CD4-positive, alpha-beta T cell treated with Interleukin-1 beta for 1 hour (primary cell): ENCODE measurements at places on chromosomes 5 and 9.

DNA sequence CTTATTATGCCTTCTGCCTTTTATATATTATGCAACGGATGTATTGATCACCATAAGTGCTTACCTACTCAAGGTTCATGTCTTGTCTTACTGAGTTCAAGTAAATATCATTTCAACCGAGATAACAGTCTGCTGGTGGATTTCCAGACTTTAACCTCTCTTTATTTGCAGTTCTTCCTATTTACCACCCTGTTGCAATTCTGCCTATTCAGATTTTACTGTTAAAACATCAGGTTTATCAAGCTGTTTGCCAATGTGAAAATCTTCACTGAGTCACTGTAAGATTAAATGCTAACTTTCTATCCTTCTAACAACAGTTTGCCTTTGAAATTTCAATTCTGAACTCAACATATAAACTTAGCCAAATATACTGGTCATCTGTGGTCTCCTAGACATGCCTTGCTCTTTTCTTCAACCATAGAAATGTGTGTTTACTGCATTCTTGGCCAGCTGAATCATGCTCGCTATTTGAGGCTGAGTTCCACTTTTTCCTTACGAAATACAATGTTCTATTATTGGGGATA lies 471.7 kb upstream of the RORB start:
- DNase-seq, result no peak

GRCh38 chr5:2369178-2369577 lies 382.3 kb downstream of the IRX2 start:
- no peak for DNase-seq

DNA sequence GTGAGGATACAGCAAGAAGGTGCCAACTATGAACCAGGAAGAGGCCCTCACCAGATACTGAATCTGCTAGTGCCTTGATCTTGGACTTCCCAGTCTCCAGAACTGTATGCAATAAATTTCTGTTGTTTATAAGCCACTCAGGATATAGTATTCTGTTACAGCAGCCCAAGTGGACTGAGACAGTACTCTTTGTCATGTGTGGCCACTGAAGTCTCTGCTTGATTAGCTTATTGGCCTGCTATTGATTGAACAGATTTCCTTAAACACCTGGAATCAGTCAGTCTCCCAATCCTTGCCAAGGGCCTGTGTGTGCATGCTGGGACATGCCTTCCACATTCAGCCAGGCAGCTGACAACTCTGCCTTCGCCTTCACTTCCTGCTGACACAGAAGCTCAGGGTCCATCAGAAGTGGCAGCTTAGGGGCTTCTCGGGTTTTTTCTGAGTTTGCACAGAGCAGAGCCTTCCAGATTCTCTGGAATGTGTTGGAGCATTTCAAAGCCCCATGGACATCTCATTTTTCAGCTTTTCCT lies 13.7 kb upstream of the ROR2 start:
- no peak for DNase-seq

- no peak for DNase-seq
Measured at GRCh38 chr5:176530393-176530982, 6.7 kb downstream of the RNF44 start.

DNA sequence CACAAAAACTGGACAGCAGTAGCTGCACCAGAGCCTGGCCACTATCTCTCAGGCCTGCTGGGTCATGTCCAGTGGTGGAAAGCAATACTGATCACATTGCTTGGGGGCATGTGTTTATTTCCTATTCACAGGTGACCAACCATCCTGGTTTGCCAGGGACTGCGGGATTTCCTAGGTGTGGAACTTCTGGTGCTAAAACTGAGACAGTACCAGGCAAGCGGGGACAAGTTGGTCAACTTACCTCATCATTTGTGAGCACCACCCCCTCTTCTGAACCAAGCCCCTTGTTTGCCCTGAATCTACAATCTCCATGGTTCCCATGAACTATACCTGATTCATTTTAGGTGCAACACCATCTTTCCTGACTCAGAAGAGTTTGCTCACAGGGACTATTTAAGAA lies 81.3 kb downstream of the TNC start:
- no peak for DNase-seq

- DNase-seq, result no peak
Measured at GRCh38 chr5:5135957-5136676, 4.0 kb upstream of the ADAMTS16 start.

DNA sequence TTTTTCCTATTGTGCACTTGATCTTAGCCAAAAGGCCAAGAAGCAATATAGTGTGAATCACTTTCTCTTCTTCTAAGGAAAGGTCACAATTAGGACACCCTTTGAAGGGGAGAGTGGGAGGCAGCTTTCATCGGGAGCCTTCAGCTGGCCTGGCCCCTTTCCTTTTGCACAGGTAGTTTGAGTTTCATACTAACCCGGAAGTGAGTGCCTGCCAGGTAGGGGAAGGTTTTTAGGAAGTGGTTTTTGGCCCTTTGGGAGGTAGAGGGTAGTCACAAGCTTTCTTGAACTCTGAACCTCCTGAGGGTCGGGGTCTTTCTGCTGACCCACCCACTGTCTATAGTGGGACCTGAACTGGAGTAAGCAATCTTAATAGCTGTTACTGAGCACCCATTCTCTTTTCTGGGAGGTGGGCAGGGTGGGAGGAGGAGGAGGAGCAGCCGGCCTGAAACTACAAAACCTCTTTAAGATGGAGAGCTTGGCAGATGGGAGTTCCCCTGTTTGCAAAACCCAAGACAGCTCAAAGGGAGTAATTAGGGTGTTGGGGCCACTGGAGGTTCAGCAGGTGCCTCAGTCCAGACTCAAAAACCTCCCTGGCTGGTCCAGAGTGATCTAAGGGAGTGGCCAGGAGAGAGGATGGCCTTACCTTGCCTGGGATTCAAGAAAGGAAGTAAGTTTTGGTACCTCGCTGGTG lies 6.0 kb downstream of the LARP1 start:
- peak; percentile 33 for DNase-seq

- no peak for DNase-seq
Measured at GRCh38 chr5:55410845-55411244, 103.1 kb downstream of the MTREX start.

DNA sequence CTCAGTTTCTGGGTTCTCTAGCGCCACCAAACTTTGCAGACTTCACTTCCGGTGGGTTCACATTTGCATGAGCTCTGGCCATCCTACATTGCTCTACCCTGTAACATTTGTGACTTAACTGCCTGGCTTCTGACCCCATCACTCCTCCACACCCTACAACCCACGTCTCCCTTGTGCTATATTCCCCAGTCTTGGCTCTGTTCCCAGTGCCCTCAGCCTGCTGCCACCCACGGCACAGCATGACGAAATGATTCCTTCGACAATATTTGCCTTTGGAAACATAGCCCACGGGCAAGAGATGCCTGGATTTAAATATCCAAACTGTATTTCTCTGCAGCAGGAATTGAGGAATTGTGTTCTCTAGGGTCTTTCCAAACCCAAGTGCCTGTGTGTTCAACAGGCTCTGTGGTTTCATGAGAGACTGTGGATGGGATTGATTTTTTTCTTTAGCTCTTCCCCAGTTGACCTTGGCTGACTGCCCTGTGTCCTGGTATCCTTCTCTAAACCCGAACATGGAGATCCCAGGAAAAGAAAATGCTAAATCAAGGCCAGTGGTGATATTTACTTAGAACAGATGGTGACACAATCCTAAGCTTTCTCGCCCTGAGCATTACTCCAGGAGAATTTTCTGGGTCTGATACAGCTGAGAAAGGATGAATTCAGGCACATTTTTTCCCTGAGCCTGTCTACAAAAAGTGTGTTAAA lies 44.4 kb upstream of the GRIA1 start:
- no peak for DNase-seq

GRCh38 chr5:137201876-137202275 lies 297.2 kb downstream of the SPOCK1 start:
- no peak for DNase-seq

GRCh38 chr5:61599370-61600122 lies 267.5 kb downstream of the ZSWIM6 start:
- no peak for DNase-seq
